SJCRH30 (cell line): ENCODE measurements at places on chromosomes 2 and 18. TPM values are rescaled to one million over a fixed set of nuclear protein-coding genes. Genes with fewer than 3 reads are reported as not detected.

Gene TMEM17
- 0.40 and 0.51 TPM in 2 replicates for total RNA-seq

Gene SLC8A1
- 27.1 and 27.7 TPM in 2 replicates for total RNA-seq

Gene CCDC121
- 6.6 and 8.4 TPM in 2 replicates for total RNA-seq

Gene RNPEPL1
- total RNA-seq: 6.0 and 8.4 TPM in 2 replicates

Gene GKN1
- total RNA-seq: not detected in 2 replicates

Gene LYPD6
- 10.4 and 11.5 TPM in 2 replicates for total RNA-seq

Gene SLC9A4
- 0.04 TPM in 1 of 2 replicates, not detected in the other for total RNA-seq

Gene IL18RAP
- total RNA-seq: not detected in 2 replicates

Gene ADGRF3
- 0.14 and 0.71 TPM in 2 replicates for total RNA-seq

Gene CD8B2
- not detected in 2 replicates for total RNA-seq

DNA sequence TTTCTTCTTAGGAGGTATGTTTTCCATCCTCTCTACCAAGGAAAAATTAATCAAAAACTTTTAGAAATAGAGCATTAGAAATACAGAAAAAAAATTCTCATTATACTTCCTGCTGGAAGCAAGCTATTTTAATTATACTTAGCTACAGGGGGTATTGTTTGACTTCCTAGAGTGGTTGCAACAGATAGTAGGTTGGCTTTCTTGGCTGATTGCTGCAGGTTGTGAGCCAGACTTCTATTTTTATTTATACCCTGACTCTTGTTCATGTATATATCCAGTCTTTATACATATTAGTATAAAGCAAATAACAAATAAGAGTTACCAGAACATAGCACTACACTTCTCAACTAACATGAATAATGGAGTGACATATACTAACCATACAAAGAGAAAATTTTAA lies 460.8 kb upstream of the REG3G start:
- H3K4me3 ChIP-seq: no peak overlapping the region
- H3K36me3 ChIP-seq: no peaks in the 10 kb centered on the region
- H3K27ac ChIP-seq: no peak overlapping the region
- DNase-seq: no peak
- no peaks in the 10 kb centered on the region for H3K4me1 ChIP-seq
- no peaks in the 10 kb centered on the region for H3K27me3 ChIP-seq

DNA sequence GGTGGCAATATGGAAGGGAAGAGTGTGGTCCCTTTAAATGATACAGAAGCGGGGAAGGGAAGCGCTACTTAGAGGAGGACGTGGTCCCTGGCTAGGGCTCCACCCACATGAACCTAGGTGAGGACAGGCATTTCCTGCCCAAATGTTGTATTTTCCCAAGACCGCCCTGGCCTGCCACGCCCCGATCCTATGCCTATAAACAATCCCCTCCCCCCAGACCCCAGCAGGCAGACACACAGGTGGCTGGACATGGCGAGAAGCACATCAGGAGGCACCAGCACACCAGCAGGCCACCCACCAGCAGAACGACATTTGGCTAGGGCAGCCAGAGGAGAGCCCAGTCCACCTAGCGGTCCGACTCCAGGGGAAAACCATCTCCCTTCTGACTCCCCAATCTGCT lies 47.2 kb downstream of the METTL8 start:
- H3K4me1 ChIP-seq: no peaks in the 10 kb centered on the region
- no peak overlapping the region for H3K27ac ChIP-seq
- no peak overlapping the region for H3K4me3 ChIP-seq
- no peaks in the 10 kb centered on the region for H3K27me3 ChIP-seq
- peaks cover 6% of the 10 kb centered on the region for H3K36me3 ChIP-seq

DNA sequence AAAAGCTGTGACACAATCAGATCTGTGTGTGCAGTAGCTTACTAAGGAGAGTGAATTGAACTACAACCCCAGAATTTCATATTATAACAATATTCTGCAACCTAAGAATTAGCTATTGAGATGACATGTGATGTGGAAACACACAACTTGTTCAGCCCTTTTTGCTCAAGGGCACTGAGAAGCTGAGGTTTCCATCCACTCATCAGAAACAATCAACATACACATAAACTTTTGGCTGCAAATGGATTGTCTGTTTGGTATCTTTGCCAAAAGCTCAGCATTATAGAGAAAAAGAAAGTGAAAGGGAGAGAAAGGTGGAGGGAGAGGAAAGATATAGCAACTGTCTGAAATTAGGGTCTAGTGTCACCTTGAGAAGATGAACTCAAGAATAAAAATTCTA lies 117.2 kb upstream of the KLF7 start:
- 0 out of 2 replicates have a peak, but pooled peaks cover 7% of the 10 kb centered on the region for H3K27me3 ChIP-seq
- no peaks in the 10 kb centered on the region for H3K4me1 ChIP-seq
- H3K4me3 ChIP-seq: no peak overlapping the region
- no peaks in the 10 kb centered on the region for H3K36me3 ChIP-seq

- H3K27me3 ChIP-seq: no peaks in the 10 kb centered on the region
- no peak overlapping the region for H3K4me3 ChIP-seq
- H3K27ac ChIP-seq: no peak overlapping the region
- H3K36me3 ChIP-seq: no peaks in the 10 kb centered on the region
- no peak for DNase-seq
These were observed 30.3 kb downstream of the COLEC11 start for GRCh38 chr2:3625186-3625585.

DNA sequence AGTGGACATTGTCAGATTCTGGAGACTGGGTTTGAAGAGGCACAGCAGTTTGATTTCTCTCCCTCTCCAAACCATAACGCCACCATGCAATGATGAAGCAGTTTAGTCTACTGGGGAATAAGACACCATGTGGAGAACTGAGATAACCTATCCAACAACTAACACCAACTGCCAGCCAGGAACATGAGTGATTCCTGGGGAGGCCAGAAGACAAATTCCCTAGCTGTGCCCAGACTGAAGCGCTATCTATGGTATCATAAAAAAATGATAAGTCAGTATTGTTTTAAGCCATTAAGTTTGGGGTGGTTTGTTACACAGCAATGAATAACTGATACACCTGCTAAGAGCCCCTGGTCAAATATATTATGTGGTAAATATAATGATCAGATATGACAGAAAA lies 129.3 kb downstream of the EXOC6B start:
- no peaks in the 10 kb centered on the region for H3K36me3 ChIP-seq
- H3K27ac ChIP-seq: no peak overlapping the region
- H3K4me3 ChIP-seq: no peak overlapping the region
- DNase-seq: no peak

GRCh38 chr18:56641714-56642337 lies 3.4 kb upstream of the TXNL1 start:
- no peak overlapping the region for H3K4me3 ChIP-seq
- no peak for DNase-seq
- H3K4me1 ChIP-seq: no peaks in the 10 kb centered on the region
- no peaks in the 10 kb centered on the region for H3K27me3 ChIP-seq

- DNase-seq: no peak
- H3K27ac ChIP-seq: no peak overlapping the region
- H3K4me3 ChIP-seq: no peak overlapping the region
- H3K4me1 ChIP-seq: peaks cover 10% of the 10 kb centered on the region
- no peaks in the 10 kb centered on the region for H3K27me3 ChIP-seq
These were observed 12.5 kb downstream of the GREB1L start for GRCh38 chr18:21254576-21254975.

DNA sequence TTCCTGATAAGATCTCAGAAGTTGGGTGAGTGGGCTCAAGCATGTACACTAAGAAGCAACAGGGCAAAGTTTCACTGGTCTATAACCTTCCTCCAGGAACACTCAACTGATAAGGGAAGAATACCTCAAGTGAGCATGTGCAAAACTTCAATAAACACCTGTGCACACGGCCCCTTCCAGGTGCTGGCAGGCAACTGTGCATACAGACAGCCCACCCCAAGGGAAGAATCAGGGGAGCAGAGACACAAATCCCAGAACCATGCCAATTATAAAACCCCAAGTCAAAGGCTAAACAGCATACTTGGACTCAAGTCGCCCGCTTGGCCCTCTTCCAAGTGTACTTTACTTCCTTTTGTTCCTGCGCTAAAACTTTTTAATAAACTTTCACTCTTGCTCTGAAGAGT lies 85.9 kb upstream of the RTN4 start:
- H3K36me3 ChIP-seq: no peaks in the 10 kb centered on the region
- no peak for DNase-seq
- H3K27ac ChIP-seq: no peak overlapping the region
- H3K27me3 ChIP-seq: no peaks in the 10 kb centered on the region

DNA sequence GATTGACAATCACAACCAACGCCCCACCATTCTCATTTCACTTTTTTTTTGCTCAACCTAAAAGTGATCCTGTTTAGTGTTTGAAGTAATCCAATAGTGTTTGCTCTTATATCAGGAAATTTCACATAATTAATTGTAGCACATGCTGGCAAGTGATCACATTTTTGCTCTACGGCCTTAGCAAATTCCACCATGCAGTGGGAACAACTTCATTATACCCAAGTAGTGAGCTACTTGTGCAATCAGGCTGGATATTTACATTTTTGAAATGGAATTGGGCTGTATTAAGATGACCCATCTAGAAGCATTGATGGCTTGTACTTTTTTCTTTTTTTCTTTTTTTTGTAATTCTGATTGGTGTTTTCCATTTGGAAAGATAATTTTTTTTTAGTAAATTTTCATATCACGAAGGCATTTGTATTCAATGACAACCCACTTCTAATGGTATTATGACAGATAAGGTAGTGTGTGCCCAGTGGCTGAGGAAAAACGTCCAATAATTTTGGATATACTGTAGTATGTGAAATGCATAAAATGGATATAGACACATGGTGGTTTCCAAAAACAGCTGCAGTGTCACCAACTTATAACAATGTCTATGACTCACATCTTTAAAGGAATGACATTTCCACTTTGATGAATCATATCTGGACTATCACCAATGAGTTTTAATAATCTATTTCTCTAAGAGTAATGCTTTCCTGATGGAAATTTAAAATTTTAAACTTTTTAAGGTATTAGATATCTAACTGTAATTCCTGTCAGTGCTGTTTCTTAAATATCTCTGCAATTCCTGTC lies 130.6 kb downstream of the COL6A3 start:
- no peak overlapping the region for H3K4me3 ChIP-seq
- H3K4me1 ChIP-seq: peaks cover 11% of the 10 kb centered on the region
- H3K27ac ChIP-seq: no peak overlapping the region
- H3K36me3 ChIP-seq: no peaks in the 10 kb centered on the region

DNA sequence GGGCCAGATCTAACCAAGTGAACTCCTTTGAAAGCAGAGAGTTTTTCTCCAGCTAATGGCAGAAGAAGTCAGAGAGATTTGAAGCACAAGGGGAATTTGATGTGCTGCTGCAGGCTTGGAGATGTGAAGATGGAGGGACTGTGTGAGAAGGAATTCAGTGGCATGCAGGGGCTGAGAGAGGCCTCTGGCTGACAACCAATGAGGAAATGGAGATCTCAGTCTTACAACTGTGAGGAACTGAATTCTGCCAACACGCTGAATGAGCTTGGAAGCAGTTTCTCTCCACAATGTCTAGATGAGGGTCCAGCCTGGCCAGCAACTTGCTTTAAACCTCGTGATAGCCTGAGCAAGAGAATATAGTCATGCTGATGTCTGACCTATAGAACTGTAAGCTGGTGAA lies 224.1 kb upstream of the DPP10 start:
- H3K27me3 ChIP-seq: no peaks in the 10 kb centered on the region
- H3K4me1 ChIP-seq: peaks cover 39% of the 10 kb centered on the region
- H3K27ac ChIP-seq: peak overlapping the region; percentile 86
- H3K36me3 ChIP-seq: no peaks in the 10 kb centered on the region

- no peaks in the 10 kb centered on the region for H3K4me1 ChIP-seq
- no peak overlapping the region for H3K4me3 ChIP-seq
- H3K27me3 ChIP-seq: no peaks in the 10 kb centered on the region
- H3K27ac ChIP-seq: no peak overlapping the region
These were observed 30.9 kb downstream of the GAREM1 start for GRCh38 chr18:32439802-32440201.
